ENCODE measurements at places on chromosomes 2 and 18.

GRCh38 chr2:236254674-236255073 lies 9.5 kb downstream of the ASB18 start:
- no peak for DNase-seq

- DNase-seq = no peak
Observed at GRCh38 chr2:121019756-121020155, 265.2 kb downstream of the TFCP2L1 start.

GRCh38 chr2:13770279-13770678 lies 862.2 kb upstream of the LRATD1 start:
- DNase-seq = no peak

DNA sequence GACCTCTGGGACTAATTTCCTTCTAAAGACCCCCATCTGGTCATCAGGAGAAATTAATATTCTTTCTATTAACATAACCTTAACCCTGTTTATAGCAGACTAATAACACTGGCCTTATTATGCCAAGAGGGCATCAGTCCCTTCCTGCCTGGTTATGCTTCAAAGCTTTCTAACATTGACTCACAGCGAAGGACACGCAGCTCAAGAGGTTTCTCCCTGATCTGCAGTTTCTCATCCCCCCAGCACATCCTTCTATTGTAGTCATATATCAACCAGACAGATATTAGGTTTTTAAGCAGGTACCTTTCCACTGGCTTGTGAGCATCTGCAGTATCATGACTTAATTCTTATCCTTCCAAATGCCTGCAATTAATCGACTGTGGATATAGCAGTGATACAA lies 100.0 kb upstream of the CXCR4 start:
- DNase-seq = no peak

DNA sequence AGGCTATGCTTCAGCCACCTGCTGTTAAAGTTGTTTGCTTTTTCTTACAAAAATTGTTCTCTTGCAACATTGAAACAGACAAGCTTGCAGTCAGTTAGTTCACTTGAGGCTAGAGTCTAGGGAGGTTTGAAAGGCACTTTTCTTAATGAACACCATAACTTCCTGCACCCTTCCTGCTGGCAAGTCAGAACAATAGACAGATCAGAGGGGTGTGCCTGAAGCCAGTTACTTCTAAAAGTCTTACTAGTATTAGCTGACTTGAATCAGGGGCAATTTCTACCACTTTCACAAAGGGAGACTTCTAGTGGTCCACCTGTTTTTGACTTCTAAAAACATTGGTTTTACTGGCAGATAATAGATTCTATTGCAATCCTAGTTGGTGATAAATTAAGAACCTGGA lies 367.4 kb upstream of the CDH20 start:
- DNase-seq = no peak

DNA sequence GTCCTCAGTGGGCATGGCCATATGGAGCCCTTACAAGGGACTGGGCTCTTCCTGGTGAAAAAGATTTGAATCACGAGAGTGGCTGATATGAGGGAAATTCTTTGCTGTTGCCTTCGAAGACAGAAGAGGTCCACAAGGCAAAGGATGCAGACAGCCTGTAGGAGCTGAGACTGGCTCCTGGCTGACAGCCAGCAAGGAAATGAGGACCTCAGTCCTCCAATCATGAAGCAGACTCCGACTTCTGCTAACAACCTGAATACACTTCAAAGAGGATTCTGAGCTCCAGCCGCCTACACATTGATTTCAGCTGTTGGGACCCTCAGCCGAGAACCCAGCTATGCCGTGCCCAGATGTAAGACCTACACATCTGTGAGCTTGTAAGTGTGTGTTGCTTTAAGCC lies 3.0 kb upstream of the ST8SIA5 start:
- no peak for DNase-seq

GRCh38 chr18:37666991-37667390 lies 101.4 kb upstream of the CELF4 start:
- no peak for DNase-seq

GRCh38 chr2:132595693-132596092 lies 74.3 kb downstream of the LYPD1 start:
- no peak for DNase-seq

DNA sequence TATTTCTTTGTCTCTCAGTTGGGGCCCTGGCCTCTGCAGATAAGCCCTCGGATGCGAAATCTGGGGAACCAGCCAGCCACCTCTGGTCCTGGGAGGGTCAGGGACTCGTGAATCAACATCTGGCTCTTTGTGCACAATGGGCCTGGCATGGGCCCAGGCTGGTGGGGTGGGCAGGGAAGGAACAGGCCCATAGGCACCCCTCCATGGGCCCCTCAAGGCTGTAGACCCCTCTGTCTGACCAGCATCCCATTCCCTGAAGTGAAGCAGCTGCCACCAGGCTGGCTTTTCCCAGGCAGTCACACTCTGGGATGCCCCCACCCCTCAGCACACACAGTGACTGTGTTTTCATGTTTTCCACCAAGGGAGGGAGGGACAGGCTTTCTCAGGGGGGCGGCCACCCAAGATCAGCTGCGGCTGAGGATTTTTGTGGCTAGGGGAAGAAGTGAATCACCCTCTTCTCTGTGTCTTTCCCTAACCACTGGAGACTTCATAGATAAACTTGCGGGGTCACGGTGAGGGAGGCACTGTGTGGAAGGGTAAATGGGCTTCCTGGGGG lies 166.0 kb downstream of the AGAP1 start:
- DNase-seq = no peak

- no peak for DNase-seq
Observed at GRCh38 chr2:177830881-177831386, 241.6 kb downstream of the PDE11A start.

DNA sequence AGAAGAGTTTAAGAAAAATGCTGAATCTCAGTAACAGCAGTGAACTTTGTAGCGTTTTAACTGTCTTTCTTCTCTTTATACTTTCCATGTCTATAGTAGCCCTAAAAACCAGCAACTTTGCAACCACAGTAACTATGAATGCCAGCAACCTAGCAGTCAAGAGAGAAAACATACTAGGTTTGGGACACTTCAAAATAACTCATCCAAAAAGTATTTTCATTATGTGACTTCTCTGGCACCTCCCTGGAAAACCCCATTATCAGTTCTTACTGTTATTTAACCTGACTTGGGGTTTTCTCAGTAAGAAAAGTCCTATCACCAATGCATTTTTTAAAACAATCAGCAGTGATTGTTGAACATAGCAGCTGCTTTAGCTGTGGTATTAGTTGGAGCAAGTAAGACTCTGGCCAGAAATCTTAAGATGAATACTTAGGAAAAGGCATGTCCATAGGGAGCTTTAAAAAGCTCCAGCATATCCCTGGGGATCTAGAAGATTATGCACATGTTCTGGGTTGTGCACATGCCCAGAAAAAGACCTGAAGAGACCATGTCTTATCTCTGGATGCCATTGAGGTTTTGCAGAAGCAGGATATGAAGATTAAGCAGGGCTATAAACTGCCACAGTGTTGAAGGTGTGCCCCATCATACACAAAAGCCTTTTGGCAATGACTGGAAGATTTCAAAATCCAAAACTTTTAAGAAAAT lies 411.3 kb downstream of the CMPK2 start:
- no peak for DNase-seq

- DNase-seq = no peak
Observed at GRCh38 chr2:134097740-134098139, 156.1 kb upstream of the MGAT5 start.

DNA sequence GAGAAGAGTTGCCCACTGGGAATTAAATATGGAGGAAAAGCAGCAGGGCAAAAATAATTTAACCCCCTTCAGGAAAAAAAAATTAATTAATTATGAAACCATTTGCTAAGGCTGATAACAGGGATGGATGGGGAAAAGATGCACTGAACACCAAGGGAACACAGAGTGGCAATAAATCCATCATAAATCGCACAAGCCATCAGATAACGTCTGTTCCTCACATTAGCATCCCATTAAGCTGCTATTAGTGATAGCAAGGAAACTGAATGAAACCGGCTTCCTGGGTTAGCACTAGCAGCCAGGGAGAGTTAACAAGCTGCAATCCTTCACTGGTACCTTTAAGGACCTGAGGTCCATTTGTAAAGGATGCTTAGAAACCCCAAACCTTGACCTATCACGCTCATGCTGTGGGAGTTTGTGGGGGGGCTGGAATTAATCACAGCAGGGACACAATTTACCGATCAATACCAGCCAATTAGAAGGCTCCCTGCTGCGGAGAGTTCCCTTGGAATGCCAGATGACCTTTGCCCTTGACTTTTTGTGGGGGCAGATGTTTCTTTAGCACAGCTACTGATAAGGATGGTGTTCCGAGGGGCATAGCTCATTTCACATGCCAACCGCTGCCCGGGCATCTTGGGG lies 175.5 kb upstream of the KLF7 start:
- no peak for DNase-seq

- no peak for DNase-seq
Observed at GRCh38 chr2:206890926-206891325, 48.4 kb upstream of the CPO start.

GRCh38 chr2:219912491-219912921 lies 285.1 kb downstream of the SLC4A3 start:
- no peak for DNase-seq

- no peak for DNase-seq
Observed at GRCh38 chr2:9789371-9789770, 53.9 kb upstream of the TAF1B start.

- no peak for DNase-seq
Observed at GRCh38 chr2:101805152-101806088, 107.9 kb downstream of the MAP4K4 start.

- no peak for DNase-seq
Observed at GRCh38 chr2:64942693-64943092, 46.5 kb upstream of the SLC1A4 start.

DNA sequence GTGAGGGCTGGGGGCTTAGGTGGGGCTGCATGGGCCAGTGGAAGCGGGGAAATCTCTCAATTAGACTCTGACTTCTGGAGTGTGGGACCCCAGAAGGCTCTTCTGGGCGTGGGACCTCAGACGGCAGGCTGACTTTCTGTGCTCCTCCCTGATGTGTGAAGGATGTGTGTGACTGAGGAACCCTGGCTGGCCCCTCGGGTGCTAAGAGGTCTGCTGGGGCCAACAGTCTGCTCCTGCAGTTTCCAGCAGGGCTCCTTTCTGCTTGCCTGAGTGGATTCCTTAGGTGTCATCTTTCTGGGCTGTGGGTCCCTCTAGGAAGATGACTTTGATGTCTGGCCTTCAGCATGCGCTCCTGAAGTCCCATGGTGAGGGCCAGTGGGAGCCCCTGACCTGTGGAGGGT lies 167.5 kb downstream of the DYSF start:
- no peak for DNase-seq

GRCh38 chr2:230230496-230231200 lies 5.1 kb downstream of the SP140 start:
- DNase-seq = no peak

Data from esophagus squamous epithelium (tissue), 5 donors.